Neural crest cell (in vitro differentiated cells): ENCODE measurements at places on chromosomes 13 and 19.

- no peaks in the 10 kb centered on the region for H3K27me3 ChIP-seq
- DNase-seq, result no peak
- peak overlapping the region; percentile 59 for H3K27ac ChIP-seq
- H3K4me1 ChIP-seq, result peaks cover 6% of the 10 kb centered on the region
- no peak overlapping the region for H3K4me3 ChIP-seq
Measured at GRCh38 chr13:110407021-110407420, 99.9 kb downstream of the COL4A2 start.

- H3K4me1 ChIP-seq, result no peaks in the 10 kb centered on the region
- no peak overlapping the region for H3K4me3 ChIP-seq
- no peaks in the 10 kb centered on the region for H3K36me3 ChIP-seq
- no peaks in the 10 kb centered on the region for H3K27me3 ChIP-seq
Measured at GRCh38 chr13:107811233-107812013, 403.9 kb downstream of the LIG4 start.

GRCh38 chr19:789701-790060 is 7.6 kb upstream of the PTBP1 start:
- H3K4me1 ChIP-seq, result peaks cover 13% of the 10 kb centered on the region
- H3K27me3 ChIP-seq, result no peaks in the 10 kb centered on the region
- H3K27ac ChIP-seq, result peak overlapping the region; percentile 82
- no peaks in the 10 kb centered on the region for H3K36me3 ChIP-seq

GRCh38 chr13:99911069-99911964 is 60.2 kb downstream of the ZIC5 start:
- H3K4me3 ChIP-seq, result no peak overlapping the region
- no peaks in the 10 kb centered on the region for H3K4me1 ChIP-seq
- DNase-seq, result no peak
- H3K36me3 ChIP-seq, result no peaks in the 10 kb centered on the region

GRCh38 chr13:85332615-85333014 is 466.6 kb downstream of the SLITRK6 start:
- H3K27me3 ChIP-seq, result no peaks in the 10 kb centered on the region
- H3K36me3 ChIP-seq, result peaks cover 4% of the 10 kb centered on the region
- no peak for DNase-seq
- H3K4me1 ChIP-seq, result no peaks in the 10 kb centered on the region
- no peak overlapping the region for H3K27ac ChIP-seq

GRCh38 chr19:43643326-43643725 is 3.7 kb upstream of the CADM4 start:
- no peak overlapping the region for H3K27ac ChIP-seq
- peaks cover 4% of the 10 kb centered on the region for H3K27me3 ChIP-seq
- peaks cover 16% of the 10 kb centered on the region for H3K4me1 ChIP-seq
- H3K36me3 ChIP-seq, result peaks cover 15% of the 10 kb centered on the region
